Gastrocnemius medialis (tissue), 4 donors: ENCODE measurements at places on chromosomes 6 and 20. TPM values are rescaled to one million over a fixed set of nuclear protein-coding genes. Genes with fewer than 3 reads are reported as not detected.

Gene BPIFA1
- not detected for total RNA-seq

DNA sequence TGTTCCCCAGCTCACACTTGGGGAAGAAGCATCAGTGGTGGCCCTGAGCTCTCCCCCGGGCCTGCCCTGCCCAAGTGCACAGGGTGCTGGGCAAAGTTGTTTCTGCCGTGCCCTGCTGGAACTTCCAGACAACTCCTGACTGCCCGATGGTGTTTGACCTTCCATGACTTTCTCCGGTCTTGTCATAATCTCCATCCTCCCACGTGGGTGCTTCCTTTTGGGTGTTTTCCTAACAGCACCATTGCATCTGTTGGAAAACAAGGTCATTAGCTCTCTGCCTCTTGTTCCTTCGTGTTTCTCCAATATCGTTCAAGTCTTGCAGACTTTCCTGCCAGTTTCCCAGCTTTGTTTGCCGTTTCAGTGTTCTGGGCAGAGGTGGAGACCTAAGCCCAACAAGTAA, 68.7 kb upstream of the TIAM2 start:
- no peak overlapping the region for H3K27ac ChIP-seq
- H3K4me1 ChIP-seq, result no peaks in the 10 kb centered on the region
- H3K4me3 ChIP-seq, result no peak overlapping the region

DNA sequence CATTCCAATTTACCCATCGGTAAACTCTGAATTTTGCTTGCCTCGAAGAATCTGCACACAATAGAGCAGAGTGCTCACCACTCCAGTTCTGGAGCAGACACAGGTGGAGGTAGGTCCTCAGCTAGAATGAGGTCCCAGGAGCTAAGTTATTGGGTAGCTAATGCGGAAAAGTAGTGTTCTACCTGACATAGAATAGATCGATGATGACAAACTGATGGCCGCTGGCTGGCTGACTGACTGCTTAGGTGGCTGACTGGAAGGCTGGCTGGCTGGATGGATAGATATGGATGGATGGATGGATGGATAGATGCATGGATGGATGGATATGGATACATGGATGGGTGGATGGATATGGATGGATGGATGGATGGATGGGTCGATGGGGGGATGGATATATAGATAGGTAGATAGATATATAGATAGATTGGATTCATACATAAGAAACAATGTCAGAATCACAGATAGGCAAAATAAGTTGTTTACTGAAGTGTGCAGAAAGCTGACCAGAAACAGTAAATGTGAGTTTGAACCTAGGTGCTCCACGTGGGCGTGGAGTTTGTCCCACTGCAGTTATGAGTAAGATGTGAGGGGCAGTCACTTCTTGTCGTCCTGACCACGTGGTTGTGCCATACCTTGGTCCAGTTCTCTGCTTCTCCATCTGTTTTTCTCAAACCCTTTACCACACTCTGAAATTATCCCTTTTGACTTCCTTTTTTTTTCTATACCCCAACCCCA, 62.1 kb downstream of the TBXT start:
- H3K4me1 ChIP-seq, result no peaks in the 10 kb centered on the region
- H3K36me3 ChIP-seq, result no peaks in the 10 kb centered on the region
- H3K4me3 ChIP-seq, result no peak overlapping the region
- DNase-seq, result no peak
- H3K27ac ChIP-seq, result no peak overlapping the region

GRCh38 chr20:22106308-22106938, 401.0 kb downstream of the PAX1 start:
- no peaks in the 10 kb centered on the region for H3K27me3 ChIP-seq
- no peak overlapping the region for H3K4me3 ChIP-seq
- H3K4me1 ChIP-seq, result no peaks in the 10 kb centered on the region
- no peak for DNase-seq
- H3K36me3 ChIP-seq, result no peaks in the 10 kb centered on the region

DNA sequence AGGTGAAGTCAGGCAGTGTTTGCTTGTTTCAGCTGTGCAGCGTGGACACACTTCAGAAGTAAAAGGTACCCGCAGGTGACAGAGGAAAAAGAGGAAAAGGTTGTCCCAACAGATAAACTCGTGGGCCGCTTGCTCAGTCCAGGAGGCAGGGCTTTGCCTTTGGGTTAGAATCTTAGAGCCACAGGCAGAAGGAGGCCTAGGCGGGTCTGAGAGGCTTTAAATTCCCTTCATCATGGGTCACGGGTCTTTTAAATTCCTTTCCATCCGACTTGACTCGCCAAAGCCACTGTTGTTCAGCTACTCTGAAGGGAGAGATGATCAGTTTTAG, 48.2 kb downstream of the AGPAT4 start:
- no peak overlapping the region for H3K4me3 ChIP-seq
- H3K27me3 ChIP-seq, result no peaks in the 10 kb centered on the region
- H3K4me1 ChIP-seq, result no peaks in the 10 kb centered on the region
- no peak for DNase-seq
- no peak overlapping the region for H3K27ac ChIP-seq

DNA sequence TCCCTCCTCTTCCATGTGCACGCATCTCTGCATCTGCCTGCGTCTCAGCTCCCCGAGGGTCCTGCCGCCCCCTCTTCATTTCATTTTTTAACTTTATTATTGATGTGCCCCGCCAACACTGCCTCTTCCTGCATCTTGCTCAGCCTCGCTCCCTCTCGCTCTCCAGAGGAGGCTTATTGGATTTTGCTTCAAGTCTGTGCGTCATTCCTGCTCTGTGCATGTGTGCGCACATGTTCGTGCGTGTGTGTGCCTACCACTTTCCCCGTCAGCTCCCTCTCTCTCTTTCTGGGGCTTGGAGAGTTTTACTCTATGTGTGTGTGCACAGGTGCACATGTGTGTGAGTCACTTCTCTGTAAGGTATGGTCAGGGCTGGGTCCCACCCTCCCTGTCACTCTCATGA, 71.8 kb upstream of the NNAT start:
- H3K27me3 ChIP-seq, result no peaks in the 10 kb centered on the region
- H3K4me3 ChIP-seq, result no peak overlapping the region
- no peaks in the 10 kb centered on the region for H3K4me1 ChIP-seq
- DNase-seq, result no peak
- no peaks in the 10 kb centered on the region for H3K36me3 ChIP-seq
